Esophagus mucosa (tissue), 1 donor: ENCODE measurements at places on chromosomes 5 and 9.

- no peak for ATAC-seq
Measured at GRCh38 chr9:9799287-9799686, 813.5 kb downstream of the PTPRD start.

DNA sequence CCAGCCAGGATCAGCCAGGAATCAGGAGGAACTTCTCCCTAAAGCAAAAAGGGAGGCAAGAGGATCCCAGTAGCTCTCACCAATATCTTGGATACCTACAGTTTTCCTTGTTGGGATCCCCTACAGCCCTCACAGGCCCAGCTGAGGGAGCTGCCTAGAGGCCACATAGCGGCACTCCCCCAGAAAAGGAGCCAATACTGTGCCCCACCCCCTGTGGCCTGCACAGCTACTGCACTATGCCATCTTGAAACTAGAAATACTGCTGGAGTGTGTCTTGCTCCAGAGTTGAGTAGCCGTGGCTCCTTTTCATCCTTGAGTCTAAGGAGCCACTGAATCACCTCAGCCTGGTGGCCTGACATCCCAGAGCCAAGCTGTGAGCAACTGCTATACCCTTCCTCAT, 22.3 kb upstream of the TRPM6 start:
- ATAC-seq = no peak

DNA sequence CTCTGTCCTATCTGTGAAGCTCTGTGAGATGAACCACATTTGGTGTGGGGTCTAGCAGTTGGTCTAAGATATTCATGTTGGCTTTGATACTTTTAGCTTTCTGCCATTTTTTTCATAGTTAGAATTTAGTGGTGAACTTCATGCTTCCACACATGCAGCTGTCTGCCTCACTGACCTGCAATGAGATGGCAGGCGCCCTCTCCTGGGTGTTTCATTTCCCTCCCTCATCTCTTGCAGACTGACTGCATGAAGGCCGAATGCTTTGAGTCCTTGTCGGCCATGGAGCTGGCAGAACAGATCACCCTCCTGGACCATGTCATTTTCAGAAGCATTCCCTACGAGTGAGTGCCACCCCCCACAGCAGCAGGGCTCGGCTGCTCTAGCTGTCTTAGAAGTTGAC, 26.1 kb upstream of the CKMT2 start:
- ATAC-seq = no peak

- ATAC-seq = no peak
Measured at GRCh38 chr5:150578781-150579461, 61.5 kb upstream of the SYNPO start.

DNA sequence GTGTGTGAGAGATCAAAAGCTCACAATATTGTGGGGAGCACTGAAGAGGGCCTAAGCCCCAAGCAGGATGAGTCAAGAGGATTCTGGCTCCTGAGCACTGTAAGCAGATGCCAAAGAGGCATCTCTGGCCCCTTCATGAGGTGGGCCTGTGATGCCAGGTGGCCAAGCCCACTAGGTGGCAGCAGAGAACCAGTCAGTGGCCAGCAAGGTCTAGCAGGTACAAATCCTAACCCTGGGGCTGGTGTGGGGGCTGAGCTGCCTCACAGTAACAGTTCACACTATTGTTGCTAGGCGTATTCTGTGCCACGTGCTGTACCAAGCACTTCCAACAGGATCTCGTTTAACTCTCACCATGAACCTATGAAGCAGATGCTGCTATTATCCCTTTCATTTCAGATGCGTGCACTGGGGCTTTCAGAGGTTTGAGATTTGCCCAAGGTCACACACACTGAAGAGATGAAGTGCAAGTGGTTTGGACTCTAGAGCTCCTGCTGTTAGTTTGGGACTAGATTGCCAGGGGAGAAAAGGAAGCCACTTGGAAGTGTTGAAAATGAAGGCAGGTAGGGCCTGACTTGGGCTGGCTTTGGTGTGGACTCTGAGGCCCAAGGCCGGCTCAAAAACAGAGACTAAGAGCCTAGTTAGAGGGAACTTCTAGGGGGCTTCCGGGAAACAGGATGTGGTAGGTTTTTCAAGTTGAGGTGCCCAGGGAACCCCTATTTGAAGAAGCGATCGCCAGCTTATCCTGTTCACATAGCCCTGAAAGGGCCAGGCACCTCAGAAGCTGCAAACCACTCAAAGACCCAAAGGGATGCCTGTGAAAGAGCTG, 4.4 kb upstream of the MLANA start:
- ATAC-seq = peak; percentile 65

DNA sequence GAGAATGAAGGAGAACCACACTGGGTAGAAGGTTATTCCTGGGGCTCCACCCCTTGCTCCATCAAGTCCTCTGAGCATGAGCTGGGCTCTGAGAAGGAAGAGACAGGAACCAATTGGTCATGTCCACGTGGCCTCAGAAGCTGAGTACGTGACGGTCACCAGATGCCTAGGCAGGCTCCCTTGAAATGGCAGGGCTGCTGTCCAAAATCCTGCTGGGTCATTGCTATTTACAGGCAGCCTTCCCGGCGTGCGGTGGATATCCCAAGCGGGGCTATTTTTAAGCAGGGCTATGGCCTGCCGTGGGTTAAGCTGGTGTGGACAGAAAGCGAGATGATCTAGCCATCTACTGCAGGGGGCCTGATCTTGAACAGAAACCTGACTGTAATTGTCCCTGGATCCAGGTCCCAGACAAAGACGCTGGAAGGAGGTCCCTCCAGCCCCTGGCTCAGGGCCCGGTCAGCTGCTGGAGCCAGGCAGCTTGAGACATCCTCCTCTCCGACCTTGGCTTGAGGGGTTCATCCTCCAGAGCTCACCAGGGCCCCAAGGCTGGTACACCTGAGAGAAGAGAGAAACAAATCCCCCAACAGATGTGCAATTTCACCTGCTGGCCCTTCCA, 550 bp upstream of the CKMT2 start:
- no peak for ATAC-seq

DNA sequence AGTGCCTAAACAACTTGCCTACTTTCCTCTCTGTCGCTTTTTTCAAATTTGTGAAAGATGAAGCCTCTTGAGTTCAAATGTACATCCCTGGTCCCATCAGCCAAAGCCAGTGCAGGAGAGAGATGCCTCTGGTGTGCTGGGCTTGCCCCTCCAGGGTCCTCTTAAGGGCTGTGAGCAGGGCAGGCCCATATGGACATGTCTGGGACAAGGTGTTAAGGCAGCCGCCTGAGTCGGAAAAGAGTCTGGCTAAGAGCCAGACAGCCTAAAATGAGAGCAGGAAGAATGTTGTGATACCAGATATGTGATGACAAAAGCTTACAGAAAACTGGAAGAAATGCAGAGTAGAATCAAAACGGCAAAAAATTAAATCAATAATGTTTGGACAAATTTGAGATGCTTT, 72.5 kb downstream of the APTX start:
- ATAC-seq = peak; percentile 32

DNA sequence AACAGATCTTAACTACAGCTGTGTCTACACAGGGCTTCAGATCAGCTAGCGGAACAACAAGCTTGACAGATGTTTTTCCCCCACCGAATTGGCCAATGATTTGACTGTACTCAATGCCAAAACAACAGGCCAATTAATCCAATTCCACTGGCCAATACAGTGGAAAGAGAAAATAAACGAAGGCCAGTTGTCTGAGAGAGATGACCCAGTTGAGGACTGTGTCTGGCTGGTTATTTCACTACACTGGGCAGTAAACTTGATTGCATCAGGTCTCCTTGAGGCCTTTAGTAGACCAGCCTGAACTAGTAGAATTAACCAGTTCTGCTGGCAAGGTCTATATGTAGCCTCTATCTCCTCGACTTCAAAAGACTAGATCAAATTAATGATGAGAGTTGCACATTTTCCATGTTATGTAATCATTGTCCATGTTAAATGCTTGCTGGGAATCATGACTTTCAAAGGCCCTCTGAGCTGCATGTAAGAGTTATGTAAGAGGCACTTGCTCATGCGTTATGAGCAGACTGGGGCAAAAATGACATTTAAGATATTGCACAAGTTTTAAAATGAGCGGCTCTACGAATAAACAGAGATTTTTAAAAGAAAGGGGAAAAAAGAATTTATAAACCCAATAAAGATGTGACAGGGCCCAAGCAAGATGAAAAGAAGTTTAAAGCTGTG, 28.3 kb downstream of the SMIM23 start:
- no peak for ATAC-seq

DNA sequence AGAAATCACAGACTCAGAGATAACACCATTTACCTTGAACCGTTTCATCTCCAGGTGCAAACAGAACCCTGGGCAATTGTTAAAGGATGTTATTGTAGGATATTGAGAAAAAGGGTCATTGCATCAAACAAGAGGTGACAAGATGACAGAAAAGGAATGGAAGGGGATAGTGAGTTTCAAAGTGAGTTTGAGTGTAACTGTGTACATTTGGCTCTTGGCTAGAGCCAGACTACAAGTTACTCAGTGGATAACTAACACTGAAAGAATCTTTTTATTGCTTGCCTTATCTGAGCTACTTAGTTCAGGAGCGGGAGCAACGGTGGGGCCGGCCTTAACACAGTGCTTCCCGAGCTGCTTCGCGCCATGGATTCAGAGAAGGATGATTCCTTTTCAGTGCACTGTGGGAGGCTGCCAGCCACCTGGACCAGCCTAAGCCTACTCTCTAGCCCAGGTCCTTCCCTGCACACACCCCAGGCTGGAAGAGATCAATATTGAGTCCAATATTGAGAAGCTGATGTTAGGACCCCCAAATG, 193.4 kb downstream of the ATPSCKMT start:
- ATAC-seq = no peak

DNA sequence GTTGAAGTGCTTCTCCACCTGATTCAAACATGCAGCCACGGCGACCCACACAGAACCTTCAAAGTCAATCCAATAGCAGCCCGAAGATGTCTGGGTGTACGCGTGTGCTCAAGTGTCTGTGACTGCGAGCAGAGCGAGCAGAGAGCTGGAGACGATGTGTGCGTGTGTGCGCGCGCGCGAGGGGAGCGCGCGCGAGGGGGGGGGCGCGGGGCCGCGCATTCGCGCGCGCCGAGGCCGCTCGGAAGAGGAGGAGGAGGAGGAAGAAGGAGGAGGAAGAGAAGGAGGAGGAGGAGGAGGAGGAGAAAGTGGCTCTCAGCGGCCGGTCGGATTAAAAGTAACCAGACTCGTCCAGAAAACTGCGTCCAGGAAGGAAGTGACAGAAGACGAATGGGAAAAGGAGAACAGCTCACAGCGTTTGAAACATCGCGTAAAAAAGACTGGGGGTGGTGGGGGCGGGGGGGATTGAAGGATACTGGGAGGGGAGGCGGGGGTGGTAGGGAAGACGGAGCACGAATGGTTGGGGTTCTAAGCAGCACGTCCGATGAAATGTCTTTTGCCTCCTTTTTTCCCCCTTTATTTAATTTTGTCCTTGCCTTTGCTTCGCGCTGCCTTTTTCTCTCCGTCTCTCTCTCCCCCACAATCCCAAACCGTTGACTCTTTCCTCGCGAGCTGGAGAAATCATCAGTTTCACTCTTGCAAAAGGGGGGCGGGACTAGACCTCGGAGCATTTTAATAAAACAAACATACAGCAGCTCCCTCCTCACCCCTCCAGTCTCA, at the start of gene MEF2C:
Gene MEF2C, minus strand, starts transcription at position 126 of the 777 bp plus-strand sequence. CDS start 59,396 bp downstream, outside the sequence.
- peak; percentile 81 for ATAC-seq

- no peak for ATAC-seq
Measured at GRCh38 chr5:60023255-60023654, 129.7 kb upstream of the PDE4D start.

DNA sequence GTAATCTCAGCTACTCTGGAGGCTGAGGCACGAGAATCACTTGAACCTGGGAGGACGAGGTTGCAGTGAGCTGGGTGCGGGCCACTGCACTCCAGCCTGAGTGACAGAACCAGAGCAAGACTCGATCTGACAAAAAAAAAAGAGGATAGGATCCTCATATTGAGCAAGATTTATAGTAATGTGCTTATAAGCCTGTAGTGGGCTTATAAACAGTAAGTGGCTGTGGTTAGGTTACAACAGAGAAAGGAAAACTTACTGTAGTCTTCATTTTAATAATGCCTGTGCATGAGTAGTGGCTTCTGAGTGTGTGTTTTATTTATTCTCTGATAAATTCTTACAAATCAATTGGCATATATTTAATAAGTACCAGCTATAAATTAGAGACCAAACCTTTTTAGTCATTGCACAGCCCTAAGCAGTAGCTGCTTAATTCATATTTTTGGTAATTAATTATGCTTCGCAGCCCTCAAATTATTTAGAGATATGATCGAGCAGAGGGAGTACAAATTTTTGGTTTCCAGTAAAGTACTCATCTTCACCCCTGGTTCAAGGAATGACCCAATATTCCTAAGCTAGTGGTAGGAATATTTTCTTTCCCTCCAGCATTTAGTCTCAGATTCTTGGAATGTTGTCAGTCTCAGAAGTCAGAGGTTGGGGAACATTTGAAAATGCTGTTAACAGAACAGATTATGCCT, 73.8 kb upstream of the KLF9 start:
- no peak for ATAC-seq

DNA sequence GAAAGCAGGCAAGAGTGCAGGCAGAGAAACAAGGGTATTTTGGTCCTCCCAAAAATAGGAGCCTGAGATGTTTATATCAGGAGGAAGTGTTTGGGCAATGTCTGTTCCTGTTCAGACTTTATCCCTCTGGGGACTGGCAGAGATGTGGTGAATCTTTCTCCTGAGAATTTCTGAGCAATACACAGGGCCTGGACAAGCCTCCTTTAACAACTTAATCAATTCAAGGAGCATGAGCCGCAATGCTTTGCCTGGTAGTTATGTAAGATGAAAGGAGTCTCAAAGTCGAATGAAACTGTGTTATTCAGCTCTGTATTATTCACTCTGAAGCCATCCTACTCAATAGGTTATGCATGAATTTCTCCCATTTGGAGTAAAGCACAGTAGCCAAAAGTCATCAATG, 365.6 kb downstream of the MAN2A1 start:
- ATAC-seq = no peak

DNA sequence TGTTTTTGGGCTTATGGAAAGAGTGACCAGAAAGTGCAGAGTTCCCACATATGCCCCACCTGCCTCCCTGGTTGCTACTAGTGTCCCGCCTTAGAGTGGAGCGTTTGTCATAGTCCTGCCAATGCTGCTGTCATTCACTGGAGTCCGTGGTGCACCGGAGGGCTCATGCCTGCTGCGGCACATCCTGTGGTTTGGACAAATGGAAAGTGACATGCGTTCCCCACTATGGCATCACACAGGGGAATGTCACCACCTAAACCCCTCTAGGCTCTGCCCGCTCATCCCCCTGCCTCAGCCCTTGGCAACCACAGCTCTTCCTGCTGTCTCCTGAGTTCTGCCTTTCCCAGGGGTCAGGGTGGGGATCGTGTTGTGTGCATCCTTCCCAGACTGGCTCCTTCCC, 29.2 kb downstream of the IRX4 start:
- no peak for ATAC-seq
